NCI-H1694 treated with DMSO at 0.1 percent for 48 hours (cell line): ENCODE measurements at places on chromosomes 1 and 21.

GRCh38 chr1:1118876-1119220 is 3.0 kb upstream of the C1orf159 start:
- no peak for DNase-seq

DNA sequence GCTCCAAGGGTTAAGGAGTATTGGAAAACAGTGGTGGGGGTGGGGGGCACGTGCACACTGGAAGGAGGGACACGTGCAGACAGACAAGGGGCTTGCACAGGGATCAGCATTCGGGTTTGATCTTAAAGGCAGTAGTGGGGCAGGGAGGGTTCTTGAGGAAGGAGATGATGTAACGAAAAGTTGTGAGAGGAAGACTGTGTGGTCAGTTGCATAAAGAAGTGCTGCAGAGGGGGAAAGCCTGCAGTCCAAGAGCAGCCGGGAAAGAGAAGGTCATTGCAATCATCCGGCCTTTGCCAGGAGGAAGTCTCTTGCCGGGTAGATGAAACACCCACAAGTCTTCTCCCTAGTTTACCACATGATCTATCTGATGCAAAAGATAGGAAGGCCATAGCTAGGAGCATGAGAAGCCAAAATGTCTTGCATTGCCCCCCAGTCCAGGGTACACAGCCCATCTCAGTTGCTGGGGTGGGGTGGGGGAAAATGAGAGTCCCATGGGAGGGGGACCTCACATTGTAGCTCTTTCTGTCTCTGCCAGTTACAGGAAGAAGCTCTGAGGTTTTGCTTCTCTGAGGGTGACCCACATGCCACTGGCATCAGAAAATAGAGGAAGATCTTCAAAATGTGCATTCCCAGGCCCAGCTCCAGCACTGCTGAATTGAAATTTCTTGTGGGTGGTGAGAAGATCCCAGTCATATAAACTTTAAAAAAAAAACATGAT is 202.5 kb upstream of the RAB4A start:
- DNase-seq: no peak

- no peak for DNase-seq
Observed at GRCh38 chr1:169110689-169111447, 4.4 kb downstream of the ATP1B1 start.

DNA sequence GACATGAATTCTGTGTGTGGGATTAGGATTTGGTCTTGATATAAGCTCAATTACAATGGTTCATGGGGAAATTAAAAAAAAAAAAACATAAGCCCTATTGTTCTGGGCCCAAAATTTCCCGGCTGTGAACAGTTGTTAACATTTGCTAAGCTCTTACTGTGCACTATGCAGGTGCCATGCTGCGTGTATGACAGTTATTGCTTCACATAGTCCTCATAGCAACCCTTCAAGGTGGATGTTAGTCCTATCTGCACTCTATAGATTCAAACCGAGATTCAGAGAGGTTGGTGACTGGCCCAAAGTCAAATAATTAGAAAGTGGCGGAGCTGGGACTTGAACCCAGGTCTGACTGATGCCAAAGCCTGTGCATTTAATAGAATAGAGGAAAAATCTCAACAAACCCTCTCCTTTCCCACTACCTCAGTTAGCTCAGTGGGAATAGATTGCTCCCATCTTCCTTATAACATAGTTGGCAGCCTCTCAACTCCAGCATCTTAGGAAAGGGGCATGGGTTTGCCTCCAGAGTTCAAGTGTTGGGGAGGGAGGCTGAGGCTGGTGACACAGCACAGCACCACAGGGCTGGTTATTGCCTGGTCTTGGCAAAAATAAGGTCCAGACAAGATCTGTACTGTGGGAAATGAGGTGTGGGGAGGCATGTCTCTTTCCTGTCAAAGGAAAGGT is 55.0 kb upstream of the GCLM start:
- DNase-seq: no peak

DNA sequence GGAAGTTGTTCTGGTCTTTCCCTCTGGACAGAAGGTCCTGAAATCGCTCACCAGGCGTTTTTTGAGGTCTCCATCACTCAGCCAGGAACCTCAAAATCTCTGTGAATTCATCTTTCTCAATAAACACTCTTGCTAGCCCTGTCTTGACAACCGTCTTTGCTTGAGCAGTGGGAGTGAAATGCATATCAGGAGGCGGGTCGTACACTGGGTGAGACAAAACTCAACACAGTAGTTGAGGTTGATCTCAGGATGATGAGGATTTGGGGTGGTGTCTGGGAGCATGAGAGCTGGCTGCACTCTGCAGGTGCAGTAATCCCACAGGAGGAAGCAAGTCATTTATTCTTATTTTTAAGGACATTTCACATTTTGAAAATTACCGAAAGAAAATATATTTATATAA is 1.9 kb downstream of the GPR25 start:
- DNase-seq: no peak
